ENCODE measurements at places on chromosomes 3 and 15.

DNA sequence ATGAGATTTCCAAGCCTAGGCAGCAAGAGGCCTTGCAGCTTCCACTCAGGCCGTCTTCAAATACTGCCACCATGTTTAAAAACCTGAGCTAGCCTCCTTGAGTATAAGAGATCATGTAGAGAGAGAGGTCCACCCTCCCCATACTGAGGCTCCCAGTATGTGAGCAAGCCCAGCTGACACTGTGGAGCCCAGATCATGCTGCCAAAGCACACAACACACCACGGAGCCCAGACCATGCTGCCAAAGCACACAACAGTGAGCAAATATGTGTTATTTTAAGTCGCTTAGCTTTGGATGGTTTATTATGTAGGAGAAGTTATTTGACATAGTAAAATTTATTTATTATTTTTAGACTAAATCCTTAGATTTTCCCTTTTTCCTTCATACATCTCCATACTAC lies 333.7 kb downstream of the CTNNB1 start:
- DNase-seq, result no peak

- no peak for DNase-seq
Observed at GRCh38 chr3:126342211-126342610, 15.0 kb downstream of the KLF15 start.

- no peak for DNase-seq
Observed at GRCh38 chr3:104816008-104816407, 550.7 kb upstream of the ALCAM start.

DNA sequence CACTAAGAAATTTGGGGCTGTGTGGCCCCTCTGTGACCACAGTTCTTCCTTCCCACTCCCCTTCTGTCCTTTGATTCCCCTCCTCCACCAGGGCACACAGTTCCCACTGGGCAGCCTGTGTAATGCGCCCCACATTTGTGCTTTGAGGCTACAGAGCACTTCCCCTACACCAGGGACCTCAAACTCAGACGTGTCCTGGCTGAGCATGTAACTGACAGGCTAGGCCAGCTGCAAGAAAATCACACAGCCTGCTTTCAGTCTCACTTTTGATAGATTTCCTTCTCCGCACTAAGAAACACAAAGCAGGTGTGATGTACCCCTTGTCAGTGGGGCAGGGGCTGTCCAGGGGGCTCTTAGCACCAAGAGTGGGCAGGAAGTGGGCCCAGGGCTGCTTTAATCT lies 29.6 kb downstream of the PRKCD start:
- DNase-seq, result no peak

DNA sequence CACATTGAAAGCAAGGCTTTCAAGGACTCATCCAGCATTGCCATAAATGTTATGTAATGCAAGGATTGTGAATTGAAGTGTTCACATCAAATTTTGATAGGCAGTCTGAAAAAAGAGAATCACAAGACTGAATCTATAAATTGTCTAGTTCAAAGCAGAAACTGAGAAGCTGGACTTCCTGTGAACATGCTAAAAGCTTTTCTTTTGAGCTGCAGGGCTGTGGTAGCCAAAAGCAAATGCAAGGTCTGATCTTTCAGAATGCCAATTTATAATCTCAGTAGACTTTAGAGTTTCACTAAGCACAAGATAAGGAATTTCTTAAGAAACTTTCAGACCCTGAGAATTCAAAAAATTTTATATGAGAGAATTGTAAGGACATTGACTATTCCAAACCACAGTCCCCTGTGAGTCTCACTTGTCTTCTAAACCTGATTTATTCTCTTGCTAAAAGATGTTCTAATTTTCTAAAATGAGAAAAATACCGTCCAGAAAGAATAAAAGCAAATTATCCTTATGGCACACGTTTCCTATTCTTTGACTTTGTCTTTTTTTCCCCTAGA lies 1700.3 kb downstream of the OTOL1 start:
- no peak for DNase-seq

GRCh38 chr3:169245631-169246030 lies 417.9 kb downstream of the MECOM start:
- no peak for DNase-seq

DNA sequence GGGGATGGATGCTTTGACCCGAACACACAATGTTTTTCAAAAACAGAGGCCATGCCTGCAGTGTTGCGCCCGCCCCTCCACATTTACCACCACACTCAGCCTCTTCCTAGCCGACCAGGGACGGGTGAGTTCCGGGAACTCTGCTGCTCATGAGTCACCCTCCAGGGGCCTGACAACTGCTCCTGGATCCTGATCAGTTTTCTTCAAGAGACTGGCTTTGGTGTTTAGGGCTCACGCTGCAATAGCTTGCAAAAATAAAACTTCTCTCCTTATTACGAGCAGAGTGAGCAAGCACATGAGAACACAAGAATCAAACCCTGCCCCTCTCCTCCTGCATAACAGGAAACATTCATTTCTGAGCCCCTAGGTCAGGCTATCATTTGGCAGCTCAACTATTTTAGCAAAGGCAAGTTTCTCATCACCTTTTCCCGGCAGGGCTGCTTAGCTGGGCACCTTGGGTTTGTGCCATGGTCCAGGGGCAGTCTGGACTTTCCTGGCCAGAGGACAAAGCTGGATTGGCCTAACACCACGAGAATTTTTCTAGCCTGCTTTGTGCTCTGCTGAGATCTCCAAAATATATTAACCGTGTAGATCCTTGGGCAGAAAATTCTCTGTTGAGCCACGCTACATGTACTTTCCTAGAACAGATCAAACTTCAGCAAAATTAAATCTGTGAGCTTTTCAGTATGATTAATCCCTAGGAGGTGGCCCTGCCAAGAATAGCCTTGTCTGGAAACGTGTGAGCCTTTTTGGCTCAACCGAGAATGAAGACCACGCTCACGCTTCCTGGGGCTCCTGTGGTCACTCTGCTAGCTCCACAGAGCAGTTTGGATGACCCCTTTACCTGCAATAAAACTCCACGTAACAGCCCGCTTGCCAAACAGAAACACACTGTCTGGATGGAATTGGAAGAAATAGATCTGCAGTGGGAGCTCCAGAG lies 52.7 kb upstream of the SPATA12 start:
- DNase-seq, result peak; percentile 64

- no peak for DNase-seq
Observed at GRCh38 chr3:168275662-168276061, 179.9 kb upstream of the GOLIM4 start.

- no peak for DNase-seq
Observed at GRCh38 chr15:76935620-76936019, 4.1 kb downstream of the RCN2 start.

- peak; percentile 83 for DNase-seq
Observed at GRCh38 chr3:171977860-171978259, 61.5 kb upstream of the FNDC3B start.

- DNase-seq, result peak; percentile 75
Observed at GRCh38 chr15:98649472-98650416, 1.4 kb downstream of the IGF1R start.

DNA sequence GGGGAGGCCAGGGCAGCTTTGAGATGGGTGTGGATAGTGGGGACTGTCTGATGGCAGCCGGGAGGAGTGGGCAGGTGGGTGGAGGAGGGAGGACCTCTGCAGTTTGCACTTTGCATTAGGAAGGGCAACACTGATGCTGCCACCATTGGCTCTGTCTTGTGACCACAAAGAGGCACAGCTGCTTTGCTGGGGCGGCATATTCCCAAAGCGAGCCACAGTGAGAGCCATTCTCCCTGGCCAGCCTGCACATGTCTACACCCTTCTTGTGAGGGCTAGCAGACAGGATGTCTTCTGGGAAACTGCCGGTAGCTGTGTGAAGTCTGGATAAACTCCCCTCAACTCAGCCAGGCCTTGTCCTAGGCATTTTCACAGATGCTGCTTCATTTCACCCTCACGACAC lies 38.3 kb downstream of the CCNB2 start:
- no peak for DNase-seq

- peak; percentile 1 for DNase-seq
Observed at GRCh38 chr3:174958671-174959328, 99.7 kb downstream of the NAALADL2 start.

GRCh38 chr3:197478746-197479668 lies 76.8 kb downstream of the BDH1 start:
- DNase-seq, result no peak

DNA sequence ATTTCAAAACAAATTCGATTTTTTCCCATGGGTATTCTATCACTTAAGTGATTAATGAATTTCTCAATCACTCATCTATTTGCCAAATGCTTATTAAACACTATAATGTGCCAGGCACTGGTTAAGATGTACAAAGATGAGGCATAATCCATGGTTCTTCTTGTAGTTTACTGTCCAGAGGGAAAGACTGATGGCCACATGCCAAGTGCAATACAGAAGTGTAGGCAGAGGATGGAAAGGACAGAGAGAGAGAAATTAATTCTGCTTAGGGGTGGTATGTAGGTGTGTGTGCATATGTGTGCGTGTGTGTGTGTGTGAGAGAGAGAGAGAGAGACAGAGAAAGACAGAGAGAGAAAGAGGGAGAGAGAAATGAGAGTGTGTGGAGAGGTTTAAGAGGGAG lies 120.8 kb upstream of the CCNL1 start:
- no peak for DNase-seq

- DNase-seq, result no peak
Observed at GRCh38 chr3:53975382-53975781, 83.7 kb upstream of the SELENOK start.

DNA sequence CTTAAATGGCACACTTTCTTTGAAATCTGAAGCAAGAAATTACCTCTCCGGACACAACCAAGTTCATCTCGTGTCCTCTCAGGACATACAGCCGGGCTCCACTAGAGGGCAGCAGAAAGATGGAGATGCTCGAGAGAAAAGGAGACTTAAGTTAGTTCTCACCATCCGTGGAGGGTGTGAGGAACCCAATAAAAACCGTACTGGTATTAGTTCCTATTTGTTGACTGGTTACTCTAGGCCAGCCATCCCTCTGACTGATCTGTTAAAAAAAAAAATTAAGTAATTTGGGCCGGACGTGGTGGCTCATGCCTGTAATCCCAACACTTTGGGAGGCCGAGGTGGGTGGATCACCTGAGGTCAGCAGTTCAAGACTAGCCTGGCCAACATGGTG lies 7.9 kb upstream of the CYP11A1 start:
- peak; percentile 87 for DNase-seq

DNA sequence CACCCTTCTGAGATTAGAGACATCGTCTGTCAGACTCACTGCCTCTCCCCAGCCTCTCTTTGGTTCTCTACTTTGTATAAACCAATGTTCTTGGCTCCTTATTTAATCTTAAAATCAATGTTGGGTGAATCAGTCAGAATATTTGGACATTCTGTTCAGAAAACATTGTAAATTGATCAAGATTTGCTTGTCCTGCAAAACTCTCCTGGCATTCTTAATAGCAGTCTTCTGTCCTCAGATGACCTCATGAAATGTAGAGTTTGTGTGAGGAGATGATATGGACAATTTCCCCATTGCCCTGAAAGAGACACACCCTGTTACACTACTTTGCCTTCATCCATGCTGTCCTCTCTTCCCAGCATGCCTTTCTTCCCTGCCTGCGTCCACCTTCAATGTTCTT lies 33.6 kb downstream of the CD200R1L start:
- DNase-seq, result no peak

DNA sequence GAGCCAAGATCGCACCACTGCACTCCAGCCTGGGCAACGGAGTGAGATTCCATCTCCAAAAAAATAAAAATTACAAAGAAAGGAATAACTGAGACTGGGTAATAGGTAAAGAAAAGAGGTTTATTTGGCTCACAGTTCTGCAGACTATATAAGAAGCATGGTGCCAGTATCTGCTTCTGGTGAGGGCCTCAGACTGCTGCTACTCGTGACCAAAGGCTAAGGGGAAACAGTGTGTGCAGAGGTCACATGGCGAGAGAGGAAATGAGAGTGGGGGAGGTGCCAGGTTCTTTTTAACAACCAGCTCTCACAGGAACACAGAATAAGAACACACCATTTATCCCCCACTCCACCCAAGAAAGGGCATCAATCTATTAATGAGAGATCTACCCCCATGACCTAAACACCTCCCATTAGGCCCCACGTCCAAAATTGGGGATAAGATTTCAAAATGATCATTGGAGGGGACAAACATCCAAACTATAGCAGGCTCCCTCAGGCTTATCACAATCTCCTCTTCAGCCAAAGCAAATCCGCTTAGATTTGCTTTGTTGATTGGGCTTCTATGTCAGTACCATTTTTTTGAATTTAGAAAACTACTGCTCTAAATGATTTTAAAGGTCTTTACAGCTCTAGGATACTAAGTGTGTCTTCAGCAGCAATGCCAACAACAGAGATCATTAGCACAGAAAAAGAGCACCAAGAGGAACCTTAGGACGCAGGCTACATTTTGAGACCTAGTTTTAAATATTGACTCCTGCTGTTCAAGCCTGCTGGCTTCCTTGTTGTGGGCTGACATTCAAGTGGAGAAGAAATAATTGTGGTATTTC lies 84.2 kb upstream of the TBL1XR1 start:
- no peak for DNase-seq

GRCh38 chr3:64259636-64260035 lies 34.4 kb upstream of the PRICKLE2 start:
- no peak for DNase-seq

DNA sequence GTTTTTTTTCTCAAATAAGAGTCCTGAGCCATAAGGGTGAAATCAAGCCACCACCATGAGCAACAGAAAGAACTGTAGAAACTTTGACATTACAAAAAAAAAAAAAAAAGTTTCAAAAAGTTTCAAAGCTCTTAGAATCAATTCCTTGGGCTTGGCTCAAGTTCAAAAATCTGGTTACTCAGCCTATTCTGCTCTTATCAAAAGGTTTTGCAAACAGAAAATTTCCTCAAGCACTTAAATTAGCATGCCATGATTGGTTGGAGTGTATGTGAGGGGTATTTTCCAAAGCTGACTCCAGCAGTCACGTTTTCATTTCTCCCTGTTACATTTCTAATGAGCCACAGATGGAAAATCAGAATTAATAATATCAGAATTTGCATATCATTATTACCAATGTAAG lies 12.1 kb upstream of the PEX5L start:
- no peak for DNase-seq

DNA sequence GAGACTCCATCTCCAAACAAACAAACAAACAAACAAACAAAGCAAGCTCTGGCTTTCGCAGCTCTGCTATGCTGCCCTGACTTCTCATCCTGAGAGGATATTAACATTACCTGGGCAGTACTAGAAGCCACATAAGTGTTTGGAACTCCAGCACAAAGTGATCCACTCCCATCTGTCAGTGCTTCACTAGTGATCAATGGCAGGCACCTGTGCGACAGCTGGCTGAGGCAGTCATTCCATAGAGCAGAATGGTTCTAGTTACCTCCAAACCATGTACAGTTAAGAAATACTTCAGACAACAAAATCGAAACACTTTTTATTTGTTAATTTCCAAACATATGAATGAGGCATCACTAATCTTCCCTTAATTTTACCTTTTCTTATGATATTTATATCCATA lies 2.8 kb upstream of the MB21D2 start:
- no peak for DNase-seq

DNA sequence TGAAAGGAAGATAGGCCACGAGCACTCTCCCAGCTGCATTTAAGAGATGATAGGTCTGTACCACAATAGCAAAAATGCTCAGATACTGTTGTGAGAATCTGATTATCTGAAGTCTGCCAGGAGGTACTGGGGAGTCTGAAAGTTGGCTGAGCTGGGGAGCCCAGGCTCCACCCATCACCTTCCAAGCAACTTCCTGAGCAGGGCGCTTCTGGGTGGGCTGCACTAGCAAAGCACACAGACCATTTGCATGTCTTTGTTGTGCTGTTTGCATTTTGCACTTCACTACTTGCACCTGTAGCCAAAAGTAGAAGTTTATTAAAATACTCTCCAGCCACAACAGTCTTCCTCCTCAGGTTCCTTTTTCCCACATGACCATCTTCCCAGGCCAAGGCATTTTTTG lies 133.2 kb downstream of the ALDH1A2 start:
- no peak for DNase-seq

GRCh38 chr3:190631295-190631694 lies 117.4 kb downstream of the IL1RAP start:
- DNase-seq, result no peak

Data from common myeloid progenitor, CD34-positive (primary cell).